Activated T-cell treated with anti-CD3 and anti-CD28 coated beads for 1 hour (primary cell): ENCODE measurements at places on chromosomes 4 and X.
A peak's percentile ranks its signal among the peaks of the same experiment; 100 is the strongest.

DNA sequence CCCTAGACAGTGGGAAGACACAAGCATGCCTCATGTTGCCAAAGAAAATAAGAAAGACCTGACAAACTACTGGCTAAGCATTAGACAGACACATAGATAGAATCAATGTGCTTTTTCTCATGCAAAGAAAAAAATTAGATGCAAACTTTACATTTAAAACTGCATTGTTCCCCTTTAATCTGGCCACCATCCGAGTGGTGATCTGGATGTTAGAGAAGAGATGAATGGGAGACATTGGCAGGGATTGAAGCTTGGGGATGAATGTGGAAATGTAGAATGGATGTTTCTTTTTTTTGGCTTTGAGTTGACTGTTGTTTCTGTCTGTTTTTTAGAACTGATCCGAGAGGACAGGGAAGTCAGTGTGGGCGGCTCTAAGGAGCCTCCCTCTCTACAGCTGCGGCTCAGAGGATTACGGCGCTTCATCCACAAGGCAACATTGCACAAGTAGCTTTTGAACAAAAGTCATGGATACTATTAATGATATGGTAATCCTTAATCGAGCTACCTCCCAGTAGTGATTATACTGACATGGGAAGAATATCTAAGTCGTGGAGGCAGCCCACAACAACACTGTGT is 53.0 kb downstream of the HELT start:
- DNase-seq: no peak

DNA sequence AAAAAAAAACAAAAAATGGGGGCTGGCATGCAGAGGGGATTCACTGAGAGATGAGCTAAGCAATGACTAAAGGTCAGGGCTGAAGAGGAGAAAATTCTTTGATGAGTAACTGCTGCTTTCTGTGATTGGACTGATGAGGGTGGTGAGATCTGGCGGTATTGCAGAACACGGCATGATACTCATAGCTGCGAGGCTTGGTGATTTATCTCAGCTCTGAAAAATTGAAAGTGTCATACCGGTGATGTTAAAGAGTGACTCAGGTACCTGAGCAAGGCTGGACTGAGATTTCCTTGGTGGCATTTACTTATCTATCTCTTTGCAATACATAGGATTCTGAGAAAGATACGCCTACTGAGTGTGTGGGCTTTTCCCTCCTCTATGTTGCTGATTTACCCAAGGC is 204.1 kb upstream of the DDX53 start:
- no peak for DNase-seq

GRCh38 chr4:120472447-120473131 is 405.9 kb upstream of the MAD2L1 start:
- DNase-seq: no peak

GRCh38 chrX:20427173-20427770 is 160.6 kb upstream of the RPS6KA3 start:
- no peak for DNase-seq

- DNase-seq: no peak
Observed at GRCh38 chr4:123446865-123447474, 50.4 kb downstream of the SPRY1 start.

- peak; percentile 60 for DNase-seq
Observed at GRCh38 chr4:4334798-4335520, 44.9 kb downstream of the ZBTB49 start.

DNA sequence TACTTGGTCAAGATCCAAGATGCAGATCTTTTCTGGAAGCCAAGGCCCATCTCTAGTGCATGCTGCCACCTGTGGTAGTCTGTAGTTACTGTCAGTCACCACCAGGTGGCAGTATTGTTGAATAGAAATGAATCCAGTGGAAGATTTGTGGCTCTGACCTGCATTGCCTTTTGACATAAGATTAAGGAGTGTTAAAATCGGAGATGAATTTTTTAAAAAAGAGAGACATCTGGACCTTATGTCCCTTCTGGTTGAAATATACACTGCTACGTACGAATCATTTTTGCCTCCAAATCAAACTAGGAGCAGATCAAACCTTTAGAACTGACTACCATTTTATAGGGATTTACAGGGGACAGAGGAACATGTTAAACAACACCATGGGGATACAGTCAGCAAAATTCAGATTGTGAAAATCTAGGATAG is 46.9 kb upstream of the RHOH start:
- peak; percentile 59 for DNase-seq

DNA sequence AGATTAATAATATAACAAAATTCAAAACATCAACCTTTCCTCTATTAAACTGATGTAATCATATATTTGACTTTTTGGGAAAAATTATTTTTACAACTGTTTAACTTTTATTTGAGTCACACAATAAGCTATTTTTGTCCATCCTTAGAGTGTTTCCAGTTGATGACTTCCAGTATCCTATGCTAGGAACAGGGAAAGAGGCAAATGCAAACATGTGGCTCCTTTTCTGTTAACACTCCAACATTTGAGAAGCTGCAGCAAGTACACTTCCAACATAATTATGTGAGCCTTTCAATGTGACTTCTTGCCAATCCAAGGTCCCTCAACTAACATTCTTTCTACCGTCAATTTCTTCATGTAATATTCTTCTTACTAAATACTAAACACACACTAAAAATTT is 117.7 kb downstream of the PPA2 start:
- no peak for DNase-seq

DNA sequence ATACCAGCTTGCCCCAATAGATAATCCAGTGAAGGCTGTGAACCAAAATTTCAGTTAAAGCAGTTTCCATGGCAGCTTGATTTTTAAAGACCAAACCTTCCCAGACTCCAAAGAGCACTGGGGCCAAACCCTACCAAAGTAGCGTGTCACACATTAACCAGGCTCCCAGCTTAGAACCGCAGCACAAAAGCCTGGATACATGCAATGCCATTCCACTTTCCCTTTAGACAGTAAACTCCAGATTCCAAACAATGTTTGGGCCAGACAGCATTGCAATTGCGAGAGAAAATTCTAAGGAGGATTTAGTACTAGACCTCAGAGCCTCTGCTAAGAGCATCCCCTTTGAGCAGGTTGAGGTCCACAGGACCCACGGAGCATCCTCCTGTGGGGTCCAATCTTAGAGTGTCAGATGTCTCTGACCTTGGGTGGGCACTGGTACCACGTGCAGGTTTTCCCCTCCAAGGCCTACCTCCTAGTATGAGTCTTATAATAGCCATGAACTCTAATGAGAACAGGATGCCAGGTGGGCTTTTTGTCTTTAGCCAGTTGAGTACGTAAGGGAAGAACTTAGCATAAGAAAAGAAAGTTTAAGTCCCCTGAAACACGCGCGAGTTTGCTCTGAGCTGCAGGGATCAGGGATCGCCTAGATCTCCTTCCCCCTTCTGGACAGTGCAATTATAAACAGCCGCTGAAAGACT is 38.8 kb downstream of the MGARP start:
- no peak for DNase-seq

GRCh38 chr4:23614284-23614892 is 275.5 kb downstream of the PPARGC1A start:
- DNase-seq: no peak

GRCh38 chr4:119580293-119580692 is 48.3 kb downstream of the PDE5A start:
- DNase-seq: no peak

DNA sequence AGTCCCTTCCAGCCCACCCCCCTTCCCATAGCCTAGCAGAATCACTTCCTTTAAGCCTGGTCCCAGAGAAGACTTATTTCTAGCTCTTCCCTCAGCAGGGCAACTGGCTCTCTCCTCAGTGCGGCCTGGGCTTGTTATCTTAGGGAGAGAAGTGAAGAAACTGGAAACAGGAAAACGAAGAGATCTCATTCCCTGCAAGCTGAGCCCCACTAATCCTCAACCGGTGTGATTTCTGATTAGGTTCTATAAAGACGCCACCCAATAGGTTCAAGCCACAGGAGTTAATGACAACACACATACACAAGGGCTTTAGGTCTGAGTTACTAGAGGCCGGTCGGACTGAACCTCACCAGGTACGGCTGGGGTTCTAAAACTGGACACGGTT is 3.2 kb downstream of the GSX2 start:
- DNase-seq: no peak

GRCh38 chr4:137514406-137515111 is 17.7 kb downstream of the PCDH18 start:
- DNase-seq: no peak

GRCh38 chr4:14125375-14126129 is 498.0 kb upstream of the BOD1L1 start:
- DNase-seq: no peak

GRCh38 chrX:140501321-140501720 is 3.5 kb downstream of the SOX3 start:
- no peak for DNase-seq

DNA sequence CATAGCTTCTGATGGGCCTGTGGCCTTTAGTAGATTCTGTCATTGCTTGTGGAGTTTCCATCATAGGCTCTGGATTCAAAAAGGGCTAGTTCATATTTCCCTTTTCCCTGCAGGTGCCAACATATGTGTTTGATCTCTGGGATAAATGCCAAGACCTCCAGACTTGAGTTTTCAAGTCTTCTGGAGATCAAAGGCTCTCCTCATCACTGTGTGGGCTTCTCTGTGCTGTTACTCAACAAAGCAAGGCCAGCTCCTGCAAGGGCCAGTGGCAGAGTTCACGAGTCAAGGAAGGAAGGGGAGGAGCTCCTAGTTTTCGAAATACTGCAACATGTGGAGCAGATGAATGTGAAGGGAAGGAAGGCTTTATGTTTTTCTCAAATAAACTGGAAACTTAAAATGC is 62.7 kb upstream of the SCML1 start:
- DNase-seq: no peak

GRCh38 chr4:22463179-22463578 is 52.7 kb downstream of the ADGRA3 start:
- DNase-seq: no peak

DNA sequence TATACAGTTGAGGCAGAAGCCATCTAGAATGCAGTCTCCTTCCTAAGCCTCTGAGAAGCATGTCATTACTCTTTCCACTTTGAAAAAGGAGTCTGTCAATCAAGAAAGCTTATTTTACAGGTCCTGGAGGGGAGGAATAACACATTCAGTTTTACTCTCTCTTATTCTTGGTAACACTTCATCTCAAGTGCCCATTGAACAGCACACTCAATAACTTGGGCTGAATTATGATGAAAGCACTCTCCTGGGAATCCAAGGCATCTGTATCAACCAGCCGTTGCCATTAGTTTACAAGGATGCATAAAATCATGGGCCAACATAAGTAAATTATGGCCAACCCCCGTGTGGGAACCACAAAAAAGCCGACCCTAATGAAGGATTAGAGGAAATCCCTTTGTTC is 282.4 kb downstream of the C4orf33 start:
- no peak for DNase-seq

GRCh38 chr4:68865188-68865638 is 49.4 kb downstream of the UGT2B10 start:
- no peak for DNase-seq

- no peak for DNase-seq
Observed at GRCh38 chrX:48003367-48003757, 427 bp downstream of the ZNF182 start.

DNA sequence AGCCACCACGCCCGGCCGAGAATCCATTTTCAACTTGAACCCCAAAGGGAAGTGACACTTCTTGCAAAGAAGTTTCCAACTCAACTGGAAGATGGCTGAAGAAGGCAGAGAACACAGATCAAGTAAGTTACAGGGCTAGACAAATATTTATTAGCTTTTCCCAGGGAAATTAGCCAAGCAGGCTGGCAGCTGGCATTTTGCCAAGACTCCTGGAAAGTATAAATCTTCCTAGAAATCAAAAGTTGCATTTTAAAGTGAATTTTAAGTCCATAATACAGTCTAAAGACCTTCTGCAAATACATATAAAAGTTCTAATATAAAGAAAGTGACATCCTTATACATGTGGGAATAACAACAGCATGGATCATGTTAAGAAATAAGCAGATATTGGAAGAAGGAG is 3.4 kb upstream of the MRPL1 start:
- no peak for DNase-seq

DNA sequence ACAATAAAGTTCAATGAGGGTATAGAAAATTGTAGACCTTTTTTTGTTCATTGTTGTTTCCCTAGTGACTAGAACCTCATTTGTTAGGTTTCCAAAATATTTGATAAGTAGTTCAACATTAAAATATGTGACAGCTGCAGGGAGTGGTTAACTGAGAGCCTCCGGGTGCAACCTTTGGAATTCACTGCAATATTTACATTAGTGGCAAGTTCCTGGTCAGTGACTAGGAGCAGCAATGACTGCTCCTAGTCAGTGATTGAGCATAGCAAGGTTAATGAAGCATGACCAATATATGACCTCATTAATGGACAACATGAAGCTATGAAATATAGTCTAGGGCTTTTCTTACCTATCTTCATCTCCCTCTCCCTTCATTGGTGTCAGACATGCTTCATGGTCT is 65.8 kb upstream of the FAM47A start:
- DNase-seq: no peak

DNA sequence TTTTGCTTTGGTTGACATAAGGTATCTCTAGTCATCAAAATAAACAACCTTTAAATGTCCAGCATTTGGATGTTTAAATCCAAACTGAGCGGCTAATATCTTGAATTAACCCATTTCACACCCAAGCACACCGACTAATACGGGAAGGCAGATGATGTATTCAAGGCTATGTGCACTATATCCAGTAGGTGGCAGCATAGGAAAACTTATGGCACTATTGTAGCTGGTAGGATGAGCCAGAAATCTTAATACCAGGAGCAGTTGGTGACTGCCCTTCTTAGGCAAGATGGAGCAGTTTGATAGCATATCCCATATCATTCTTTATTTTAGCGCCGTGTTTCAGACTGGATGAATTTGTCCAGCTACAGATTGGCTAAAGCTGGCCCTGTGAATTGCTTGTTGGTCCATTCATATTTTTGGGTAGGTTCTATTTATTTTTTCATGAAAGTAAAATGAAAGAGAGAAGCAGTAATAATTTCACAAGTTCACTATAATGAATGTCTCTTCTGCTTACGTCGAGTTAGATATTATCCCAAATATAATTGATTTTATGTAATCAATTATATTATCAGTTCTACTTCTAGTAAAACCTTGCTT is 24.4 kb downstream of the UCHL1 start:
- no peak for DNase-seq

DNA sequence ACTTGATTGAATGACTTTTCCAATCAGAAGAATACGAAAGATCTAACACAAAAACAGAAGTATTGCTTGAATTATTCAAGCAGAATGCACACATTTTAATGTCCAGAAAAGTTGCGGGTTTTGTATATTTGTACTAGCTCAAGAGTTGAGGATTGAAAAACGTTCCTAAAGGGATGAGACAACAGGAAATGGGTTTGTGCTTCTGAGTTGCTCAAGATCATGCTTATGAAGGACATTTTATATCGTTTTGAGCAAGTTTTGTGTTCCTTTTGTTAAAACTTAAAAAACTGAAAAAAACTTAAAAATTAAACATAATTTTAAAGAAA is 353 bp upstream of the SMIM10 start:
- DNase-seq: no peak

- DNase-seq: no peak
Observed at GRCh38 chr4:139522457-139522856, 33.6 kb downstream of the SETD7 start.

DNA sequence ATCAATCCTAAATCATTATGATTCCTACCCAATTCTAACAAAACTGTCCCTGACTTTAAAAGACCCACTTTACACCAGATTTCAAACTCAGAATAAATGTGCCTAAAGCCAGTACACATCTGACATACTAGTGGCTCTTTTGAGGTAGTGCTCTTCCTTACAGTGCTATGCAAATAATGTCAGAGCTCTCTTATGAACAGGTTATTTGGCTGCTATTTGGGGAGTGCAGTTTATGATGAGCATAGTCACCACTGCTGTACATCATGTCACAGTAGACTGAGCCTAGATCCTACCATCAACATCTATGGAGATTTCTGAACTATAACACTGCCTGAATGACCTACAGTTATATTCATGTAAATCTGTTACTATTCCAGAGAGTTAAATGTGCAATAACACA is 50.4 kb upstream of the PAGE5 start:
- no peak for DNase-seq
